ENCODE measurements at places on chromosomes 12 and 14. TPM values are rescaled to one million over a fixed set of nuclear protein-coding genes. Genes with fewer than 3 reads are reported as not detected.

The PHETA1 gene
- polyA plus RNA-seq: 8.1 TPM

The PLD4 gene
- 5.7 TPM for polyA plus RNA-seq

The C12orf56 gene
- 1.2 TPM for polyA plus RNA-seq

The NELL2 gene
- 0.35 TPM for polyA plus RNA-seq

The IL31 gene
- polyA plus RNA-seq: not detected

The OAS3 gene
- 5.1 TPM for polyA plus RNA-seq

The PLEKHG7 gene
- polyA plus RNA-seq: 0.13 TPM

The DACT1 gene
- polyA plus RNA-seq: 23.3 TPM

The SSTR1 gene
- 0.09 TPM for polyA plus RNA-seq

The NR4A1 gene
- polyA plus RNA-seq: 50.4 TPM

The LRFN5 gene
- polyA plus RNA-seq: 7.0 TPM

The PPP4R4 gene
- 0.13 TPM for polyA plus RNA-seq

The HEATR5A gene
- 12.6 TPM for polyA plus RNA-seq

The LIN7A gene
- 2.3 TPM for polyA plus RNA-seq

The VSX2 gene
- not detected for polyA plus RNA-seq

The LRTM2 gene
- polyA plus RNA-seq: 0.81 TPM

The GUCY2C gene
- 0.16 TPM for polyA plus RNA-seq

The NKX2-8 gene
- not detected for polyA plus RNA-seq

The FAM90A1 gene
- polyA plus RNA-seq: 1.8 TPM

The CCDC196 gene
- polyA plus RNA-seq: not detected

The CYP46A1 gene
- 4.7 TPM for polyA plus RNA-seq

The NTS gene
- polyA plus RNA-seq: 0.68 TPM

The RPGRIP1 gene
- 0.82 TPM for polyA plus RNA-seq

The CRIP1 gene
- polyA plus RNA-seq: 28.4 TPM

The DHRS4 gene
- polyA plus RNA-seq: 20.9 TPM

The PAH gene
- not detected for polyA plus RNA-seq

The TDRD9 gene
- polyA plus RNA-seq: 0.62 TPM

The RAD52 gene
- polyA plus RNA-seq: 26.7 TPM

The ENO2 gene
- polyA plus RNA-seq: 6.1 TPM

The CLEC4E gene
- polyA plus RNA-seq: not detected

The BEST3 gene
- polyA plus RNA-seq: 55.5 TPM

The LRIG3 gene
- polyA plus RNA-seq: 23.8 TPM

The CCDC175 gene
- polyA plus RNA-seq: not detected

The C12orf54 gene
- 0.44 TPM for polyA plus RNA-seq

The SIX6 gene
- polyA plus RNA-seq: 0.08 TPM

The GPRC5D gene
- 0.32 TPM for polyA plus RNA-seq

The SNAPC1 gene
- 4.6 TPM for polyA plus RNA-seq

The GARIN6 gene
- polyA plus RNA-seq: not detected

The PPFIBP1 gene
- polyA plus RNA-seq: 28.1 TPM

The SERPINA3 gene
- polyA plus RNA-seq: not detected

The C1R gene
- polyA plus RNA-seq: 80.9 TPM

The TSPAN19 gene
- polyA plus RNA-seq: 0.28 TPM

The KITLG gene
- 10.7 TPM for polyA plus RNA-seq

The SLC10A1 gene
- polyA plus RNA-seq: not detected

The AMN gene
- polyA plus RNA-seq: 0.16 TPM

The SMCO2 gene
- polyA plus RNA-seq: not detected

The TAS2R7 gene
- not detected for polyA plus RNA-seq

The CCDC177 gene
- polyA plus RNA-seq: not detected

The EIF2S1 gene
- polyA plus RNA-seq: 85.7 TPM

The RNASE11 gene
- polyA plus RNA-seq: not detected

The PNMA1 gene
- 23.8 TPM for polyA plus RNA-seq

The PLEK2 gene
- 0.89 TPM for polyA plus RNA-seq

The SYT1 gene
- 1.4 TPM for polyA plus RNA-seq

The GPR84 gene
- 0.15 TPM for polyA plus RNA-seq

The PKP2 gene
- polyA plus RNA-seq: 6.7 TPM

The MYO1H gene
- polyA plus RNA-seq: 0.33 TPM

The SETD1B gene
- polyA plus RNA-seq: 8.6 TPM
